ENCODE measurements at places on chromosomes 6 and 20.

DNA sequence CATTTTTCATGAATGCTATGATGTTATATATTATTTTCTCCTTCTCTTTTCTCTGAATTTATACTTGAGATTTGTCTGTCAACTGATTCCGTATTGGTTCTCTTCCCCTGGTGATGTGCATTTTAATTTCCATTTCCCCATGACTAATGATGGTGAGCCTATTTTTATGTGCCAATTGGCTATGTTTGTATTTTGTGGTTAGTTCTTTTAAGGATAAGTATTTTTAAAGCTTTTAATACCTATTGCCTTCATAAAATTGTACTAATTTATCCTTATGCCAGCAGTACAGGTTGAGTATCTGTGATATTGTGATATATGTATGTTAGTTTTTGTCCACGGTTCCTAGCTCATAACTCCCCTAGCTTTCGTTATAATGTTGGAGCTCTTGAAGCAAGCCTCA, 2.8 kb downstream of the POLH start:
- DNase-seq: no peak

DNA sequence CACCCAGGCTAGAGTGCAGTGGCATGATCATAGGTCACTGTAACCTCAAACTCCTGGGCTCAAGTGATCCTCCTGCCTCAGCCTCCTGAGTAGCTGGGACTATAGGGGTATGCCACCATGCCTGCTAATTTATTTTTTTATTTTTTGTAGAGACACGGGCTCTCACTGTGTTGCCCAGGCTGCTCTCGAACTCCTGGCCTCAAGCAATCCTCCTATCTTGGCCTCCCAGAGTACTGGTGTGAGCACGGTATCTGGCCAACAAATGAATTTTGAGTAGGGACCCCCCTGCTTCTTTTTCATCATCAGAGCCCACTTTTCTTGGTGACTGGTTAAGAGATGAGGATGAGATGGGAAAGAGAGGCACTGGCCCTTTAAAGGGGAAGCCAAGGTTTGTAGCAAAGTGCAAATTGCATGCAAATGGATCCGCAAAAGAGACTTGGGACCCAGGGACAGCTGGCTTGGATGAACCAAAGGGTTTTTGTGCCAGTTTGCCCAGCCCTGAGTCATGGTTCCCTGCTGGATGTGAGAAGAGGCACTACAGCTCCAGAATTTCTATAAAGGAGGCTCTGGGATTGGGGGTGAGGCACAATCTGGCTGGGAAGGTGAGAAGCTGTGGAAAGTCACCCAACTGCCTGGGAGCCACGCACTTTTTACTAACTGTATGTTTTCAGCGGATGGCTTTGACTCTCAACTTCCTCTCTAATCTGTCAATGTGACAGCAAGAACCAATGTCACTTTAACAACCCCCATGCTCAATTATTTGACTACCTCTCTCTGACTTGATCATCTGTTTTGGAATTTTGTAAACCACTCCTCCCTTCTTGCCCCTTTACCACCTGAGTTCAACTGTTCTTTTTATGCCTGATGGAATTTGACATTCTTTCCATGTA, 58.7 kb upstream of the RNF24 start:
- no peak for DNase-seq

DNA sequence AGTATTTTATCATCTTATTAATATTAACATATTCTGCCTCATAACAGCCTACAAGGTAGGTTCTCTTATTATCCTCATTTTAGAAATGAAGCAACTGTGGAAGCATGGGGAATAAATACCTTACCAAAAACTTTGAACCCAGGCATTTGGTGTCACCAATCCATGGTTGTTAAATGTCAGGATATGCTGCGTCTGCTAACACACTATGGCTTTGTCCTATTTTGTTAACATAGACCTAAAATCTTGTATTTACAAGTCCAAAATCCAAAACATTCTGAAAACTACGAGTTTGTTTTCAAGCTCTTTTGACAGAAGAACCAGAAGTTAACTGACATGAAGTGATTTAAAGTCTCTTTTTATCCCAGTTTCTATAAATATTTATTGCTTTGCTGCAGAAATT, 53.4 kb downstream of the BMP5 start:
- no peak for DNase-seq

- peak; percentile 11 for DNase-seq
Measured at GRCh38 chr6:36727505-36728021, 29.9 kb downstream of the RAB44 start.

- DNase-seq: no peak
Measured at GRCh38 chr20:13265941-13266340, 44.9 kb downstream of the ISM1 start.

DNA sequence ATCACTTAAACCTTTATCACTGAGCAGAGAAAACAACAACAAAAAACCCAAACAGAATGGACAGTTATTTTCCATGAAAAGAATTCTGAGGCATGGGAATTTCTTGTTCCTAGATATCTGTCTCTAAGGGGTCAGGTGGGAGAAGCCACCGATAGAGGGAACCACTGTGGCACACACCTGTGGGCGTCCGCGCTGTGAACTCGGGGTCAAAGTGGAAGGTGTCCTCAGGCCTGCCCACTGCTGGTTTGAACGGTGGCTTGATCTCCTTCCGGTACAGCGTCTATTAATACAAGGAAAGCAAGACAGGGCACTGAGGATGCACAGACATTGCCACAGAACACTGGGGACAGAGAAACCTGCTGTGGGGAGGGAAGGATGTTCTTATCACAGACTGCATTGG, 76.5 kb upstream of the MPC1 start:
- DNase-seq: no peak

- no peak for DNase-seq
Measured at GRCh38 chr6:91487696-91488392, 901.0 kb upstream of the MAP3K7 start.

- peak; percentile 35 for DNase-seq
Measured at GRCh38 chr6:116087437-116088027, 13.1 kb upstream of the NT5DC1 start.

GRCh38 chr20:15807271-15807670, 766.0 kb downstream of the KIF16B start:
- no peak for DNase-seq

DNA sequence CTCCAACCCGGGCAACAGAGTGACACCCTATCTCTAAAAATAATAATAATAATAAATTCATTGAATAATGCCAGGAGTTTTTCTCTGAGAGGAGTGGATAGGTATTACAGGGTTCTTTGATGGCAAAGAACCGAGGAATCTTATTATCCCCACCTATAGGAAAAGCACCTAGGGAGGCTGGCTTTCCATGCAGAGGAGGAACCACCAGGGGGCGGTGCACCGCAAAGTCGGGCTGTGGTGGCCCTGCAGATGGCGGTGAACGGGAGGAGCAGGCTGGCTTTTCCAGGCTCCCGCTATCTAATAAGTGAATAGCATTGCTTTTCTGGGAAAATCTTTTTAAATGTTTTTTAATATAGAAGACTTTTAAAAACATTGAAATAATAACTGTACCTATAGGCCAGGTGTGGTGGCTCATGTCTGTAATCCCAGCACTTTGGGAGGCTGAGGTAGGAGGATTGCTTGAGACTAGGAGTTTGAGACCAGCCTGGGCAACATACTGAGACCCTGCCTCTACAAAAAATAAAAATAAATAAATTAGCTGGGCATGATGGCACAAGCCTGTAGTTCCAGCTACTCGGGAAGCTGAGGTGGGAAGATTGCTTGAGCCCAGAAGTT, 864.2 kb downstream of the KIF16B start:
- peak; percentile 67 for DNase-seq

- DNase-seq: peak; percentile 55
Measured at GRCh38 chr6:166420351-166420750, 37.6 kb upstream of the MPC1 start.

GRCh38 chr6:37489697-37490336, 9.9 kb downstream of the CCDC167 start:
- DNase-seq: no peak

- DNase-seq: no peak
Measured at GRCh38 chr6:163387317-163387716, 27.2 kb upstream of the QKI start.

DNA sequence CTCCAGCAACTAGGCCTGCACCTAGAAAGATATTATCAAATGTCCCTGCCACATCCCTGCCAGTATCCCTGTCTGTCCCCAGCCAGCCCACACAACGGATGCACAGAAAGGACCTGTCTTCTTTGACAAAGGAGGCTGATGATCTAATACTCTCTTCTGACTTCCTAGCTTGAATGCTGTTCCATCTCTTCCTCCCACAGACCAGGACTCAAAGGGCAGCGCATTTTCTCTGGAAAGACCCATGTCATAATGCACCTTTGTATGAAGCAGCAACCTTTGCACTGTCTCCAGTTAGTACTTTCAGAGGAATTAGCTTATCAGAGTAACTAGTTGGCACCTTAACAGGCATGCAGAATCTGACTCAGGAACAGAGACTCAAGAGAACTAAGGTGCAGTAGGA, 53.3 kb upstream of the TAF8 start:
- no peak for DNase-seq

DNA sequence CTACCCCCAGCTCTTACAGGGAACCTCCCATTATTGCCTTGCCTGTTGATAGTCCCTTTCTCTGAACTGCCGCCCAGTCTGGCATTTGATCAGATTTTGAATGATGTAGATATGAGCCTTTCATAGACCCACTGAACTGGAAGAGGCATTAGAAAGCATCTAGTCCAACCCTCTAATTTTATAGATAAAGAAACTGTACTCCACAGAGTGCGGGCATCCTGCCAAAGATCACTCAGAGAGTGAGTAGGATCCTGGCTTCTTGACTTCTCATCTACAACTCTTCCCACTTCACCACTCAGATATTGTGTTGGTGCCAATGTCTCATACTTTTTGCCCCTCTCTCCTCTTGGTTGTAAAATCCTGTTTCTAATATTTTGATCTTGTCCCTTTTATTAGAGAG, 179.2 kb upstream of the BMP2 start:
- DNase-seq: peak; percentile 79

GRCh38 chr6:158573542-158573931, 13.6 kb downstream of the TMEM181 start:
- no peak for DNase-seq

DNA sequence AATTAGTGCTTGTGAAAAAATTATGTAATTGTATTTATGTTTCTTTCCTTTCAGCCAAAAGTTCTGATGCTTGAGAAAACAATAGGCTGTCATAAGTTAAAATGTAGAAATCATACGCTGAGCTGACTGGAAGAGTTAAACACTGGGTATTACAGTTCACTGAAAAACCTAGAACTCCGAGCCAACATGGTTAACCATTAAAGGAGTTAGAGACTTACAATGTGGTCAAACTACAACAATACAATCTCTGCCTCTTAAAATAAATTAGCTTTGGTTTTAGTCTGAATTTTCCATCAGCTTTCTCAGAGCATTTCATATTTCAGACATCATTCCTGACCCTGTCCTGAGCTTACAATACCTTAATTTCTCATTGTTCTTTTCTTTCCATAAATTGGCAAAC, 91.0 kb downstream of the COL12A1 start:
- no peak for DNase-seq

DNA sequence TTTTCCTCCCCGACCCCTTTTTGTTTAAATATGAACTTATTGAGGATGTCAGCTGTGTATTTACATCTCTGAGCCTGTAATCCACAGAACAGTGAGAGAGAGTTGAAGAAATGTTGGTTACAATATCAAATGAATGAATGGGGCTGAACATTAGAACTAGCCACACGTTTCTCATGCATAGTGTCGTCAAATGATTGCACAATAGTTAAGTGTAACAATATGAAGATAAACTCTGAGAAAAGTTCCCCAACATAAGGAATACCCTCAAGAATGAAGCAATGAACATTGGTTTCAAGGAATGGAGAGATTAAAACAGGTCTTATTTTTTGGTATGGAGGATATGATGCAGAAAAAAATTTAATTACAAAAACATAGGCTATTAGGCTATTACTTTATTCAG, 100.5 kb upstream of the DTNBP1 start:
- DNase-seq: no peak

GRCh38 chr6:26431258-26432172, 8.8 kb upstream of the BTN3A3 start:
- DNase-seq: no peak

DNA sequence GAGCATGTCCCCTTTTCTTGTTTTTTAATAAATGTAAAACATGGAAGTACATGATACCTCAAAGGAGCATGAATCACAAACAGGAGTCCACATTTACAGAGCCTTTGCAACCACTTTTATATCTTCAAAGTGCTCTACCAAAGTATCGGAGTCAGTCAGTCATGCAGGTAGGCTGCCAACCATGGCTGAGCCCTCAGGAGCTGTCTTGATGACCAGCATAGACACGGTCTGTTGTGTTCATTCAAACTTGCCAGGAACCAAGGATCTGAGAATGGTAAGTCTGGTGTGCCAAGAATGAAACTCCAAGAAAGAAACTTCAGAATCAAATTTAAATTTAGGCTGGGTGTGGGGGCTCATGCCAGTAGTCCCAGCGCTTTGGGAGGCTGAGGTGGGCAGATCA, 111.5 kb downstream of the SLC16A10 start:
- DNase-seq: no peak

- DNase-seq: no peak
Measured at GRCh38 chr6:43426928-43427405, 374 bp upstream of the ABCC10 start.

- DNase-seq: no peak
Measured at GRCh38 chr20:63886054-63886419, 8.9 kb upstream of the DNAJC5 start.

DNA sequence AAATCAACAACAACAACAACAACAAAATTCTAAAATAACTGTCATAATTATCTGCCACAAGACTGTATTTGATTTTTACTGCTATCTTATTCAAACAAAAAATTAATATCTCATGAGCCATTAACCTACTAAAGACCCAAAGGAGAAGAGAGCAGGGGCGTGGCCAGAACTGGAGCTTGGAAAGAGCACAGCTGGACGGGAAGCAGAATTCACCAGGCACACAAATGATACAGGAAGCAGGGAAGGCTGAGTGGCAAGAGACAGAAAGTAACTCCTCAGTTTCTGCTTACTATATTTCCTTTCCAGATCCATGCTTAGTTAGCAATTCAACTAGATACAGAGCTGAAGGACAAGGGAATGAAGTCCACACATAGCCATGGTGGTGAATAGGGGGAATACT, 54.4 kb downstream of the FKBP5 start:
- DNase-seq: no peak

DNA sequence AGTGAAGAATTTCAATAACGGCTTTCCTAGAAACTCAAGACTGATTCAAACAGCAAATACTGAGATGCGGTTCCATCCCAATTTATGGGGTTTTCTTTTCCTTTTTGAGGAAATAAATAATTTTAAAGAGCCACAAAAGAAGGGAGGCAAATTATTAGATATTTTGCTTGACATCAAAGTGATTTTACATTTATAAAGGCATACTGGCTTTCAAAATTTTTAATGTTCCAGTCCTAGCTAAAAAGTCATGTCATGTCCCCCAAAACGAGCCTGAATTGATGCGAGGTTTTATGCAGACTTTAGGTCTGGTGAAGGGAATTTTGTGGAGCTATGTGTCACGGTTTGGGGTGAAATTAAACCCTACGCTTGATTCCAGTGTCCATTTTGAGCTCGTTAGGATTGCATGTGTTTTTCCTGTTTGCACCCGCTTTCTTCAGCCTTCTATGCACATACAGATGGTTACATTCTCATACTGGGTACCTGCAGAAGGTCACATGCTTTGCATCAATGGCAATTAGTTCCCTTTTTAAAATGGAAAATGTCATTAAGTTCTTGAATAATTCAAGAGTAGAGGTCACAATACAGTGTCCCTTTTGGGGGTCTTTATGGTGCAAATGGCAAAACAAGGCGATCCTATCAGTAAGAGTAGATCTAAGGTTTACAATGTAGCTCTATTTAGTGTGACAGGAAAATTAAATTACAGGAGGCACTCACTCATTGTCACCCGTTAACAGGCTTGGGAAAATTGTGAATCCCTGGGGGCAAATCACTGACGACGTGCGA, 17.3 kb downstream of the FOXA2 start:
- no peak for DNase-seq

- DNase-seq: no peak
Measured at GRCh38 chr20:63781181-63781580, 41.6 kb downstream of the SLC2A4RG start.

Measured in PC-3 (cell line).